RWPE2 (cell line): ENCODE measurements at places on chromosomes 4 and X.

GRCh38 chr4:41369680-41370079 is 113.0 kb downstream of the UCHL1 start:
- DNase-seq, result no peak

DNA sequence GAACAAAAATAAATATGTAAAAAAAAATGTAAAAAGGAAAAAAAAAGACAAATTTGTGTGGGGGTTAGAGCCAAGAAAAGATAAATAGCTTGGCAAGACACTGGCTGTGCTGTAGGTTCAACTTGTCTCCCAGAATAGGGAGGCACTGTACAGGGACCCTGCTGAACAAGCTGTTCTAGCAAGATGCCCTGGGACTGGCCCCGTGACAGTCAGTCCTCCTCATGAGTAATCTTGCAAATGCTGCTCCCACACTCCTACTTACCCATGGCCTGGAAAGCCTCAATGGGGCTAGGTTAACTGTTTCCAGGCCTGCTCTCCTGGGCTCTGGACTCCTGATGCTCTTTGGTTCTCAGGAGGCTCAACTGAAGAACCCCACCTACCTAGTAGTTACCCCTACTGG is 106.8 kb downstream of the ATG4A start:
- DNase-seq, result no peak

GRCh38 chr4:26458157-26458561 is 32.1 kb downstream of the CCKAR start:
- DNase-seq, result no peak

DNA sequence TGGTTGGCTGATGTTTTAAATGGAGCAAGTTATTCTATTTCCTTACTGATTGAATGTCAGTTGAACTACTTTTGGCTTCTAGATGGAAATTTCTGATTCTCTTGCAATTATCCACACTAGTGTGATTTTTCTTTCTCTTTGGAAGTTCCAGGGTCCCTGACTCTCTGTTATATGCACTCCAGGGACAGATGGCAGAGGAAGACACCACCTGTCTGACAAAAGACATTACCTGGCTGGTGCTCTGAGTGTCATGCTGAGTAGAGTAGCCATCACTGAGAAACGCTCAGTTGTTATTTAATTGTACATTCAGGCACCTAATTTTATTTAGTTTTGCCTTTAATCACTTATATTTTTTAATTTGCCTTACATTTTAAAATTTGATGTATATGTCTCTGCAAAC is 105.4 kb upstream of the TLL1 start:
- DNase-seq, result no peak

DNA sequence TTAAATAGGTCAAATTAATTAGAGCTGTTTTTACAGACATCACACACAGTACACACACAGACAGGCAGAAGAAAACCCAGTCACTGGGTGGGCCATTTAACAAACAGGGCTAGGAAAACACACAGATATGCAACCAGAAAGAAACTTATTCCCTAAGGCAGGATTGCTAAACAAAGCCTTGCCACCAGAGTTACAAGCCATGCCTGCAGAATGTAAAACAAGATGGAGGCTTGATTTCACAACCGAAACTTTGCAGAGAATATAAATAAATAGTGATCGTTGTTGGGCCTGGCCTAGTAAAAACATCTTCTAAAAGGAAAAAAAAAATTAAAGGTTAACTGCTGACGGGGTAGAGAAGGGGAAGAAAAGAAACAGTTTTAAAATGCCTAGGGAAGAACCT is 212.3 kb downstream of the NAP1L3 start:
- DNase-seq, result no peak

DNA sequence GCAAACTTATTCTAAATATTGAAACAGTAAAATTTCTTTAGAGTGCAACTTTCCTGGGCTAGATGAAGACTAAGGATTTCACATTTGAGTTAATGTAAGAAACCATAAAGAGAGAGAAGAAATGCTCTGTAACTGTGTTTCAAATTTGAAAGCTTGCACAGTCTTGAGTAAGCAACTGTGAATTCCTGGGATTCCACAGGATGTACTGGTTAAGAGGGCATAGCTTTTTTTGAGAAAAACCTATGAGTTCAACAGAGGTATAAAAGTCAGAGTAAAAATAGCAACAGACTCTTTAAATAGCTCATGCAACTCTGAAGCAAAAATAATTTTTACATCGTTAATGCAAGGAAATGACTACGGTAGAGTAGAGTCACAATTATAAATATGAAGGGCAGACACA is 25.5 kb downstream of the ZNF330 start:
- DNase-seq, result no peak

DNA sequence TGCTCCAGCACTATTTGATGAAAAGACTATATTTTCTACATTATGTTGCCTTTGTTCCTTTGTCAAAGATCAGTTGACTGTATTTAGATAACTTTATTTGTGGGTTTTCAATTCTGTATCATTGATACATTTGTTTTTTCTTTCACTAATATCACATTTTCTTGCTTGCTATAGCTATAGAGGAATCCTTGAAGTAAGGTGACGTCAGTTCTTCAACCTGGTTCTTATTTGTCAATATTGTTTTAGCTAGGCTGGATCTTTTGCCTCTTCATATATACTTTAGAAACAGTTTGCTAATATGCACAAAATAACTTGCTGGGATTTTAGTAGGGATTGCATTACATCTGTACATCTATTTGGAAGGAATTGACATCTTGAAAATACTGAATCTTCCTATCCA is 21.0 kb downstream of the TECRL start:
- DNase-seq, result no peak

GRCh38 chrX:153576961-153577360 is 22.0 kb downstream of the CCNQ start:
- no peak for DNase-seq
